GM23338 (cell line): ENCODE measurements at places on chromosomes 3 and 15.
A peak's percentile ranks its signal among the peaks of the same experiment; 100 is the strongest.

- H3K27me3 ChIP-seq = no peaks in the 10 kb centered on the region
- H3K36me3 ChIP-seq = no peaks in the 10 kb centered on the region
- no peaks in the 10 kb centered on the region for H3K4me1 ChIP-seq
Measured at GRCh38 chr3:175486255-175486654, 627.1 kb downstream of the NAALADL2 start.

DNA sequence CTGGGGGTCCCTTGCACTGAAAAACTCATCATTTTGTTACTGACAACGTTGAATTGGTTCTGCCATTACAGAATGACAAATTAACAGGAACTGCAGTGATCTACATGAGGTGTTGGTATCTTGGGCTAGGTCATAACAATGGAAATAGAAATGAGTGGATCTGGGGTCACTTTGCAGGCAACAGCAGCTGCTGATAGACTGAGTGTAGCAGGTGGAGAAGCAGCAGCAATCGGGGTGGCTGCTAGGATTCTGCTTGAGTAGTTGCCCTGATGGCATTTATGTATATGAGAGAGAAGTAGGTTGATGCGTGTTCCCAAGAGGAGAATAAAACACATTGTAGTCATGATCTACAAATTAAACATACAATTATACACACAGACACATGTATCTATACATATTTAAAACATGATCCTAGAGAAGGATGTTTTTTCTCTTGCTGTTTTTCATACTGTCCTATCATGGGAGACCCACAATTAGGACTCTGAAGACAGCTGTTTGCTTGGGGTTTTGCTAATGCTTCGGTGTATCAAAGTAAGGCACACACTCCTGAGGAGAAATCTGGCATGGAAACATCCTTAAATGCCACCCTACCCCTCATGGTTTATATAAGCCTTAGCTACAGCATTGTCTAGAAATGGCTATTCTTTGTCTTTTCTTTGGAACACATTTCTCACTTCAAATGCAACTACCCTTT is 15.8 kb upstream of the THBS1 start:
- no peak overlapping the region for H3K4me3 ChIP-seq
- DNase-seq = no peak
- H3K27me3 ChIP-seq = no peaks in the 10 kb centered on the region
- no peaks in the 10 kb centered on the region for H3K36me3 ChIP-seq
- H3K4me1 ChIP-seq = no peaks in the 10 kb centered on the region

DNA sequence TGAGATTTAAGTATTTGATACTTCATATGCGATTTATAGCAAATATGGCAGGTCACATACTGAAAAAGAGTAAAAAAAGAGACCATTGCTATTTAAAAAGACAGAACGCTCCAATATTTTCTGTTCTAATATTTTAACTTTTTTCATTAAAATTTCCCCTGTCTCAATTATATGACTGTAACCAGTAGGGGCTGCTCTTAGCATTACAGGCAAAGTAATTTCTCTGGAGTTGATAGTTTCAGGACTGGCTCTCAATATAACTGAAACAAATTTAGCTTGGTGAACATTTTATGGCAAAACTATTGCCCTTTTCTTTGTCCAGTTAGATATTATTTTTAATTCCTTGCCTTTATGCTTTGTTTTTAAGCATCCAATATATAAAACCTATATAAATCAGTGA is 286.3 kb upstream of the ROBO2 start:
- H3K36me3 ChIP-seq = no peaks in the 10 kb centered on the region
- H3K27ac ChIP-seq = no peak overlapping the region
- H3K4me1 ChIP-seq = no peaks in the 10 kb centered on the region

DNA sequence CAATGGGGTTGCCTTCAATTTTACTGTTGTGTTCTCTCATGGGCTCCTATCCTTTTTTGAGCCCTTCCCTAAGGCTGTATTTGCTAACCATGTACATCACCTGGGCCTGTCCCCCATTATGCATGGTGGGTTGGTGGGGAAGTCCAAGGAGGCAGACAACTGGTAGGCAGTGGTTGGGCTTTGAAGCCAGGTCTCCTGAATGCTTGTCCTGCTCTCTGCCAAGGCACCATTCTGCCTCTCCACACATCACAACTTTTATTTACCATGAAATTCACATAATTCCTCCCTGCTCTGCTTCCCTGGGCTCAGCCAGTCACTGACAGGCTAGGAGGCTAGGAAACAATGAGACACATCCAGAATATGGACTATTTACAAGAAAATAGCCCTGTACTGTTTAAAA is 41.0 kb upstream of the COPB2 start:
- no peaks in the 10 kb centered on the region for H3K27me3 ChIP-seq

DNA sequence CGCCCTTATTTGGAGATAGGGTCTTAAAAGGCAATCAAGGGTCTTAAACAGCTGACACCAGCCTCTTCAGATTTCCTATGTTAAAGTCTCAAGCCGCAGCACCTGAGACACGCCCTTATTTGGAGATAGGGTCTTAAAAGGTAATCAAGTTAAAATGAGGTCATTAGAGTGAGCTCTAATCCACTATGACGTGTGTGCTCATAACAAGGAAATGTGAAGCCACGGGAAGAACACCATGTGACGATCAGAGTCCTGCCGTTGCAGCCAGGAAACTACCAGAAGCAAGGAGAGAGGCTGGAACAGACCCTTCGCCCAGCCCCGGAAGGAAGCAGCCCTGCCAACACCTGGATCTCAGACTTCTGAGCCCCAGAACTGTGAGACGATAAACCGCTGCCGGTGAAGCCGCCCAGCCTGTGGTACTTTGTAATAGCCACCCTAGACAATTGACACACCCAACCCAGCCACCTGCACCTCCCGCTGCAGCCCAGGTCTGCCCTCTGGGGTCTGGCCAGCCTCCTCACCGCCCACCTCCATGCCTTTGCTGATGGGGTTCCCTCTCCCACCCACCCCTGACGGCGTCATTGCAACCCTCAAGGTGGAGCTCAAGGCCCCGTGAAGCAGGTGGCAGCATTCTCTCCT is 137.9 kb downstream of the MEGF11 start:
- H3K27me3 ChIP-seq = no peaks in the 10 kb centered on the region
- H3K4me1 ChIP-seq = no peaks in the 10 kb centered on the region; the same call in 1 of the 2 replicates
- H3K4me3 ChIP-seq = no peak overlapping the region
- H3K36me3 ChIP-seq = no peaks in the 10 kb centered on the region
- DNase-seq = peak; percentile 62
- no peak overlapping the region for H3K27ac ChIP-seq

DNA sequence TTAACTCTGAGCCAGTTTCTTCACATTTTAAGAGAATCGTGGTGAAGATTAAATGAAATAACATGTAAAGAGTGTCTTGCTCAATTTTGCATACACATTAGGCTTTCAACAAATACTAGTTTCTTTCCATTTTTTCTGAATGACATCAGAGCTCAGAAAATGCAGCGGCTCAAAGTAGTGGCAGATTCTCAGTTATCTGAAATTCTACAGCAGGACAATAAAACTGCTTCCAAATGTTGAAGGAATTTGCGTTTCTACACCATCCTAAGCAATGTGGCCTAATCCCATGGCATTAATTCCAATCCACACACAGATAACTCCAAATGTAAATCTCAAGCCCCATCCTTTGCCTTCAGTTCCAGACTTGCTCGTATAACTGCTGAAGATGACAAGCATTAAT is 115.8 kb downstream of the PLCH1 start:
- H3K36me3 ChIP-seq = no peaks in the 10 kb centered on the region
- no peak overlapping the region for H3K4me3 ChIP-seq
- H3K27ac ChIP-seq = peak overlapping the region; percentile 40; the same call in 1 of the 2 replicates
- no peaks in the 10 kb centered on the region for H3K27me3 ChIP-seq
- peaks cover 27% of the 10 kb centered on the region for H3K4me1 ChIP-seq
- no peak for DNase-seq

DNA sequence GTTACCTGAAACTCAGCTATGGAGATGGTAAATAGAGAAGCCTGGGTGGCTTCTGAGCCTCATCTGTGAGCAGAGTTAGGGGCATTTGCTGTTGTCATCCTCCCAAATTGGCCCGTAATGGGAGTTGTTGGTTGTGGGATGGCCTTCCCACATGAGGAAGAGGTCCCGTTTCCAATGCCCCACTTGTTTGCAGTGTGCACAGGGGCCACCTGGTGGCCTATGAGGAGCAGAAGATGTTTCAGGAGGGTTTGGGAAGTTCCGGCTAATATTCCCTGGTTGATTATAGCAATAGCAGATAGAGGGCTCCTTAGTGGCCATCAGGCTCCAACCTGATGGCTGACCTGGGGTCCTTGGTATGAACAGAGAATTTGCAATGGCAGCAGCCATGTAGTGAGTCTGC is 1546.5 kb downstream of the OTOL1 start:
- H3K27ac ChIP-seq = no peak overlapping the region
- no peak overlapping the region for H3K4me3 ChIP-seq
- H3K36me3 ChIP-seq = no peaks in the 10 kb centered on the region
- DNase-seq = peak; percentile 28
- no peaks in the 10 kb centered on the region for H3K27me3 ChIP-seq
- no peaks in the 10 kb centered on the region for H3K4me1 ChIP-seq

DNA sequence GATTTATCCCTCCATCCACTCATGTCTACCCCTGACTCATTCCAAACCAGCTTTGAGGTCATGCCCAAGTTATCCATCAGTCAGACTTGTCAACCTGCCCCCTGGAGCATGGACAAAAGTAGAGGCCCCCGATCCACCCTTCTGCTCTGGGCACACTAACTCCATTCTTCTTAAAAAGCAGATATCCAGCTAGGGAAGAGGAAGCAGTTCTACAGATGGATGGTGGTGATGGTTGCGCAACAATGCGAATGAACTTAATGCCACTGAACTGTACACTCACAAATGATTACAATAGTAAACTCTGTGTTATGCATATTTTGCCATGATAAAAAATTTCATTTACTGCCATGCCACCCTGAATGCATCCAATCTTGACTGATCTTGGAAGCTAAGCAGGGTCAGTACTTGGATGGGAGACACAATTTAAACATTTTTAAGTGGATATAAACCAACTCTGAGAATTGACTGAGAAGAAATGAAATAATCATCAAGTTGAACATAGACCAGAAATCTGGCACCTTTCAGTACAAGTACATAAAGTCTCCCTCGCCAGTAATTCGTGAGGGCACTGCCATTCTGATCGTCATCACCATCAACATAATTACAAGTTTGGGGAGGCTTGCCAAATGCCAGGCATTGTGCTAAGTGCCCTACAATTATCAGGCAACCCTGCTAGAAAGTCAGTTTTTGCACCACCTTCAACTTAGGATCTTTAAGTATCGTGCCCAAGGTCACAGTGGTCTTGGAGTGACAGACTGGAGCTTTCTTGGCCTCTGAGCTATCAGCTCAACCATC is 124.8 kb downstream of the ATP10A start:
- H3K36me3 ChIP-seq = no peaks in the 10 kb centered on the region
- no peaks in the 10 kb centered on the region for H3K27me3 ChIP-seq
- no peak overlapping the region for H3K4me3 ChIP-seq
- no peak overlapping the region for H3K27ac ChIP-seq
- DNase-seq = no peak
- no peaks in the 10 kb centered on the region for H3K4me1 ChIP-seq

DNA sequence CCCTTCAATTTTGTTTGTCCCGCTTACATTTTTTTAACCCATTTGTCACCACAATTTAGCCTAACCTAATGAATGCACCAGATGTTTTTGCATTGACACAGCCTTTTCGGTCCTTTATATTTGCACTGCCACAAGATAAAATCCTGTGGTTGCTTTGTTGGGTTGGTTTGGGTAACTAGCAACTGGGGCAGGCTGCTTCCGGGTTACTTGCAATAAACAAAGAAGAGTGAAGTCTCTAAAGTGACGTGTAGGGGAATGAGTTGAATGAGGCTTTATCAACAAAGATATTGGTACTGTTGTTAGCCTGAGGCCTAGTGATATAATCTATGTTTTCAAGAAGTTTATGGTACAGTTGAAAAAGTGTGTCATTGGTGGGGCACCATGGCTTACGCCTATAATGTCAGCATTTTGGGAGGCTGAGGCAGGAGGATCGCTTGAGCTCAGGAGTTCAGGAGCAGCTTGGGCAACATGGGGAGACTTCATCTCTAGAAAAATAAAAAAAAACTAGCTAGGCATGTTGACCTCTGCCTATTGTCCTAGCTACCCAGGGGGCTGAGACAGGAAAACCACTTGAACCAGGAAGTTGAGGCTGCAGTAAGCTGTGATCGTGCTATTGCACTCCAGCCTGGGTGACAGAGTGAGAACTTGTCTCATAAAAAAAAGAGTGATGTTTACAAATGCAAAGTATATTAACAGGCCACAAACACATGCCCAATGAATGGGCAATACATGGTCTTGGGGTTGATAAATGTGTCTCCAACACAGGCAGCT is 121.8 kb downstream of the OXSM start:
- no peaks in the 10 kb centered on the region for H3K36me3 ChIP-seq
- no peak overlapping the region for H3K4me3 ChIP-seq

DNA sequence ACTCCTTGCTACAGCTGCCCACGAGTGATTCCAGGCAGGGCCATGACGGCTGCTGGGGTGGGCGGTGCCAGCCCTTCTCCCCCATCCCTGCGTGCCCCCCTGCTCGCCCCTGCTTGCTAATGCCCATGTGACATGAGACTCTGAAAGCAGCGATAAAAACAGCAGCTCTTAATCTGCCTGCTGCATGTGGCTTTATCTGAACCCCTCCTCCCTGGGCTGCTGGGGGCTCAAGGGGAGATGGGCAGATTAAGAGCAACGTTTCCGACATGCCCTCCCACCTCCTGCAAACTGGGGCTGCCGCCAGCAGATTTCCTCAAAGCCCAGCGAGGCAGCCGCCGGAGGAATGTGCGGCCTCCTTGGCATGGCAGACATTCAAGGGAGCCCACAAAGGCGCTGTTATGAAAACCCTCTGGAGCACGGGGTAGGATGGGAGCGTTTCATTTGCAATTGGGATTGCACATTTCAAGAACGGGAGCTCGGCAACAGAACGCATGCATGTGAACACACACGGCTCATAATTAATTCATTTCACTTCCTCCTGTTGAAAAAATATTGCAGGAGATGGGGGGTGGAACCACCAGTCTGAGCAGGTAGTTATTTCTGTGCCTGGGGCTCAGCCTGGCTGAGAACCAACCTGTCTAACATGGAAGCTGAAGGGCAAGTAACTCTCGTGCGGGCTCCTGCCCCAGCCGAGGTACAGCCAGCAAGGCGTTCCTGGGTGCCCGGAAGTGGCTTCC is 504.2 kb upstream of the PROK2 start:
- peak; percentile 20 for DNase-seq
- no peak overlapping the region for H3K27ac ChIP-seq
- H3K36me3 ChIP-seq = no peaks in the 10 kb centered on the region
- no peak overlapping the region for H3K4me3 ChIP-seq
- H3K27me3 ChIP-seq = no peaks in the 10 kb centered on the region
- H3K4me1 ChIP-seq = no peaks in the 10 kb centered on the region
